ENCODE measurements at places on chromosomes 1 and 21. TPM values are rescaled to one million over a fixed set of nuclear protein-coding genes. Genes with fewer than 3 reads are reported as not detected.

The ARID1A gene
- total RNA-seq: 89.4 TPM

The FAM167B gene
- 1.3 TPM for total RNA-seq

GRCh38 chr1:206793620-206794019, 21.3 kb upstream of the IL10 start:
- DNase-seq: no peak

DNA sequence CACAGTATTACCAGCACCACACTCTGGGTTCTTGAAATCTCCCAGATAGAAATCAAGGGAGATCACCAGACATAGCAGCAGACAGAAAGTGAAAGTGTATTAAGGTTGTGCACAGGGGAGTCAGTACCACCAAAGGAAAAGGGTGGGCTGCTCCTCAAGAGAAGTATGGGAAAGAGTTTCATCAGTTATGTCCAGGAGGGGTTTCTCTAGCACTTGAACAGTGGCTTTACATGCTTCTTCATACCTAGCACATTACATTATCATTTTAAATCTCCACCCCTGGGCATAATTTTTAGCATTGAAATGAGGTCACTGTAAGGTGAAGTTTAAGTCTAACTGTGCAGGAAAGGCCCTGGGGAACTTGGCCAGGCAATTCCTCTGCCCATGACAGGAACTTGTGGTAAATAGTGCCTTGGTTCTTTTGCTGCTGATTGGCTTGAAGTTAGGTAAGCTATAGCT, 601.0 kb downstream of the NUF2 start:
- no peak for DNase-seq

- no peak for DNase-seq
Measured at GRCh38 chr1:80533775-80534334, 1266.9 kb upstream of the ADGRL2 start.

DNA sequence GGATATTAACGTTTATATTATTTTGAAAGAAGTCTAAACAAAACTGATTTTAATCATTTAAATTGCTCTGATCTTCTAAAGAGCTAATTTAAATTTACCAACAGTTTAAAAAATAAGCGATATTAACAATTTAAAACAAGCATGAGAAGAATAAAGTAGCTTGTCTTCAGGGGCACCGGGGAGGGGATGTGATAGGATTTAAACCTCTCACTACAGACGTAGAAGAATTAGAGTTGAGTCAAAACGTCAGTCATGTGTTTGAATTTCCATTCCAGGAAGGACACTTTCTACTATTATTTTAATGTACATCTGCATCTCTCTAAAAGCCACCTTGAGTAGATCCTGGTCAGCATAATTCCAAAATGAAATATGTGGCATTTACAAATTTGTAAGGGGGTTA, 58.2 kb upstream of the TPTE start:
- DNase-seq: no peak

DNA sequence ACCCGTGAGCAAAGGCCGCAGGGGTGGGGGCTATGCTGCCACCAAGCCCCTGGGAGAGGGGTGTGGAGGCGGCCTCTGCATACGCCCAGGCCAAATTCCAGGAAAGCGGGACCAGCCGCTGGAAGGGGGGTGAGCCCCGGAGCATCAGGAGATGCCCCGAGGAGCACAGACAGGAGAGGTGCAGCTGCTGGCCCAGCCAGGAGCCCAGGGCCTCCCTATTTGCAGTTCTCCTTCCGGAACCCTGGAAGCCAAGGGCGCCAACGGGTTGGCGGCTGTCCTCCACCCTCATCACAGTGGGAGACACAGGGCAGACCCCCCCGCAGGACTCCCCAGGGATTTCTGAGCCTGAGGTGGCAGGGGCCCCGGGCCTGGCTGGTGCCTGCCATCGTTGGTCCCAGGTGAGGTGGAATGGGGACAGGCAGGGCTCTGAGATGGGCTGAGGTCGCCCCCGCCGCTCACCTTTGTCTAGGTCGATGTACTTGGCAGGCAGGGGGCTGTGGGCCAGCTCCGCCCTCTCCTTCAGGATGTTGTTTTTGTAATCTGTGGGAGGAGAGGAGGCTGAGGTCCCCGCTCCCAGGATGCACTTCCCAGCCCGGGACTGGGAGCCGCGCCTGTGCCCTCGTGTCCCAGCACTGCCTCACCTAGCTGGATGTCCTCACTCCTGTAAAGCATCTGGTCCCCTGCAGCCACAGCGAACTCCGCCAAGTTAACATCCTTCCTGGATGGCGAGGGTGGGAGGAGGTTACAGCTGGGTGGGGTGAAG, 4.4 kb upstream of the DVL1 start:
- DNase-seq: no peak

DNA sequence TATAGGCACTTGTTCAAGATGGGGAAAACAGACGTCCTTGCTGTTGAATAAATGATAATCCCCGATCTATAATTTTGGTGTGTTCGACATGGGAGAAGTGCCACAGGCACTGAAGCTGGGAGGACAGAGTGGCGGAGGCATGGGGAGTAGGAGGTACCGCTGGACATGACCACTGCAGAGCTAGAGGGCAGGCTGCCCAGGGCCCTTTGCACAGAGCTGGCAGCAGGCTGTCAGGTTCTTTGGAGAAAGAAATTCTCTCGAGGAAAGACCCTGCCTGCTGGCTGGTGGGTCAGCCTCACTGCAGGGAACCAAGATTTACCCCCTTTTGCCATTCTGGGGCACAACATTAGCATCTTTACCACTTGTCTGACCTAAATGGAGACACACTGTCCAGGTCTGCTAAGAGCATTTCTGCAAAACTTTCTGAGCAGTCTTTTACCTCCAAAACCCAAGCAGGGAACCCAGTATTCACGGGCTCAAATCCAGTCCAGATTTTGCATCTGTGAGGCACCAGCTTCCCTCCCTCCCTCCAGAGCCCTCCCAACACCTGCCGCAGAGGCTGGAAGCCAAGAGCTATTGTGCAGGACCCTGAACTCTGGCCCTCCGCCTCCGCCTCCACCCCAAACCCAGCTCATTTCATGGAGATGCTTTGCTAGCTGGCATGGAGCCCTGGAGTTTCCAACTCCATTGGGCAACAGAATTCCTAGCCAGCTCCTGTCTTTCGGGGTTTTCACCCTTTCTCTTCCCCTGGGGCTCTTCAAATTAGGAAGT, 142.3 kb downstream of the PLXNA2 start:
- no peak for DNase-seq
